ENCODE measurements at places on chromosomes 4 and X.

DNA sequence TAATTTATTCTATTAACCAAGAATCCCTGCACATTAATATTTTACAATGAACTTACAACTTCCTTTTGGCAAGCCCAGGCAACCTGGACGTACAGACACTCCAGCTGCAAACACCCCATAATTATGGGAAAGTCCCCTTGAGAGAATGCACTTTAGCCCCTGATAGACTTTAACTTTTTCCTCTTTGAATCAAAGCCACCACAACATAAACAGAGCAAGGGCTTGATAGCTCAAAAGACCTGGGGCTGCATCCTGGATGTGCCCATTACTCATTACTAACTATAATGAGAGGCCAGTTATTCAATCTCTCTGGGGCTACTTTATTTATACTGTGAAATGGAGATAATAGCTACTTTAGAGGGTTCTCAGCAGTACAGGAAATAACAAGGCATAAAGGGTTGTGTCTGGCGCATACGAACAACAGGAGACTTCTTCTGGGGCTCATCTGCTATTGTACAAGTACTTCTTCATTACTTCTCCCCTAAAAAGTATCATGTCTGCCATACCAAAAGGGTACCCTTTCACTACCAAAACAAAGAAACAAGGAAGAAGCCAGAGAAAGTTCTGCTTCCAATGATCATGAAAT, 54.9 kb downstream of the CASK start:
- DNase-seq: no peak

DNA sequence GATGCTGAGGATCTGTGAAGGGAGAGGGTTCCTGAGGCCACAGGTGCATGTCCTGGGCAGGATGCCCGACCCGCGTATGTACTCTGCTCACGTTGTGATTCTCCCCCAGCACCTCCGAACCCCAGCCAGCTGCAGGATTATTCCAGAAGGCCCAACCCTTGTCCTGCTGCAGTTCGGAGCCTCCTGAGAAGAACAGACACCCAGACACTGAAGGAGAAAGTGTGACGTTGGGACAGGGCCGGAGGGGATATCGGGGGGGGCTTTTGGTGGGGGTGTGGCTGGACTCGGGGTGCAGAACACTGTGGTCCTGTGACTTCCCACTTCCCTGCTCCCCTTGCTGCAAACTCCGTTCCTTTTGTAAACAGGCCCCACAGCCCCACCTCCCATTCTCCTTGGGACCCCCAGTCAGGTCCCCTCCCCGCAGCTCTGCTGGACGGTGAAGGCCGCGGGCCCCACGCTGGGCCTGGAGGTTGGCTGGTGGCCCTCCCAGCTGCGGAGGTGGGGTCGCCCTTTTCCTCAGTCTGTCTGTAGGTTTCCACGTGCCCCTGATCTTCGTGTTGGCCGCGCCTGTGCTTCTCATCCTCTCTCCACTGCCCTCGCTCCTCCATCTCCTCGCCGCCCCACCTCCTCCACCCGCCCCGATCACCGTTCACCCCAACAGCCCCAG, 83.0 kb upstream of the ADRA2C start:
- no peak for DNase-seq

DNA sequence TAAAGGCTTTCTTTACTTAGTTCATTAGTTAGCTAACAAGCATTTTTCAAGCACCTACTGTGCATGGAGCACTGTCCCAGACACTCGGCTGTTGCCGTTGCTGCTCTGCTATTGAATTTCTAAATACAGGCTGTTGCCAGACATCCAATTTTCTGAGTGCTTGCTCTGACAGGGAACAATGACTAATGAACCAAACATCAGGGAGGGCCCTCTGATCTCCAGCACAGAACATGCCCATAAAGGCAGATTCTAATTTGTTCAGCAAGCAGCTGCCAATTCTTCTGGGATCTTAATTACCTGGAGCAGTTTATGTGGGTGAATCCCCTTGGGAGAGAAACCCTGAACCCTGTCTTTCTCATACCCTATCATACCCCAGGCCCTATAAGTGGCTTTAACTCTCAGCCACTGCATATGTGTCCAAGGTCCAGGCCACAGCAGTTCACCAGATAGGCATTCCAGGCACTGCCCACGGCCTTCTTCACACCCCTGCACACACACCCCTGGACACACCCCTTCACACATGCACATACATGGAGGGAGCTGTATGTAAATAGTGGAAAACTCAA, 27.9 kb downstream of the TSC22D3 start:
- DNase-seq: no peak

DNA sequence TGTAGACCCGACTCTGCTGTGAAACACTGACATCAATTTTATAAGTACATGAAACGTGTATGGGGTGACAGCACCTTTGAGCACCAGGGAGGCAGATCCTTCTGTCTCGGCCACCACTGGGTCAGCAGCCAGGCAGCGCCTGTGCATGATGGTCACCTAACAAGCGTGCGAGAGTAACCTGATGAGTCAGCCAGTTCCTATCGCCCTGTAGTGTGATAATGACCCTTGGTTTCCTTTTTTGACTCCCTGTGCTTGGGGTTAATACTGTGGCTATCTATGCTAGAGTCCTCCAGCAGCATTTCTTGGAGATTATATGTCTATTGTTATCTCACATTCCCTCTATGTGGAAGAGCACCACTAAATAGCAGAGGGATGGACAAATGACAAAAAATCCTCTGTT, 101.6 kb downstream of the NPNT start:
- no peak for DNase-seq

DNA sequence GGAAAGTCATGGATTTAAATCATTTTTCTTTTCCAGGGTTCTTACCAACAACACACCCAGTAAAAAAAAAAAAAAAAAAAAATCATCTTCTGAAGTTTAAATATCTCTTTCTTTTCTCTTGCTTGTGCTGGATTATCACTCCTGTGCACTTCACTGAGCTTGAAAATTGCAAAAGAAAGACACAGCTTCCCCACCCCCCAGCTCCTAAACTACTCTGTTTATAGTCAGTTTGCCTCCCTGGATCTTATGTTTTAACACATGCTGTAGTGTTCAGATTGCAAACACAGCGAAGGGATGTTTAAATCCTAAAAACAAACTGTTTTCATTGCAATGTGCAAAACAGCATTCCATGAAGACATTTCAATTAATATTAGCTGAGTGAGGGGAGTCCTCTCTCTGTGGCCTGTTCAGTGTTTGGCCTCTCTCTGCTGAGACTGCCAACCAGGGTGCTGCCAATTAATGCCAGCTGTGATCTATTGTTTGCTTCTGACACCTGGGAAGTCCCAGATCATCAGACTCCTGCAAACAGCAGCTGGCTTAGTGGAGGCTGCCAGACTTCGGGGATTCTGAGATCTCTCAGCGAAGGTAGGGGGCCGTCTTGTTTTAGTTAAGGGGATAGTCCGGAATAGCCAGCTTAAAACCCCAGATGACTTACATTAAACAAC, 171.1 kb upstream of the PITX2 start:
- no peak for DNase-seq

DNA sequence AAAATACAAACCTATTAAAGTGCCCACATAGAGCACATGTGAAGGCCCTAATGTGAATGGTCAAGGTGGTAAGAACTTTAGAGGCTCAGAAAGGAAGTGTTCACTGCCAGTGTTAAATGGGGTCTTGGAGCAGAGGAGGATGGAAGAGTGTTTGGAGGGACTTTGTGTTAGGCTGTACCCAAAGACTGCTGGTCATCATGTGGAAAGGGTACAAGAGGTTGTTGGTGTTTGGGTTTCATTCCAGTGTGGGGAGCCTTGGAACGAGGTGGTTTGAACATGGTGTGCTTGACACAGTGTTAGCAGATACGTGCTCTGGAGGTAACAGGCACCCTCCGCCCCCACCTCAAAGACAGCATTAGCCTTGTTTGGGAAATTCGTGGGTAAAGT, 73.1 kb downstream of the RAPGEF2 start:
- no peak for DNase-seq
